Melanocyte of skin (primary cell): ENCODE measurements at places on chromosomes 1 and 21. TPM values are rescaled to one million over a fixed set of nuclear protein-coding genes. Genes with fewer than 3 reads are reported as not detected.

ERVH48-1 gene
- total RNA-seq: not detected in 2 replicates

PROK1 gene
- total RNA-seq: not detected in 2 replicates

RIMKLA gene
- under 0.01 TPM in 2 replicates for total RNA-seq

ADORA1 gene
- not detected in 2 replicates for total RNA-seq

CFAP107 gene
- total RNA-seq: not detected in 2 replicates

EXTL1 gene
- 3.4 and 22.9 TPM in 2 replicates for total RNA-seq

GBP1 gene
- 54.9 and 102 TPM in 2 replicates for total RNA-seq

C1orf56 gene
- 2.3 and 4.3 TPM in 2 replicates for total RNA-seq

ENTREP3 gene
- total RNA-seq: 7.7 and 8.5 TPM in 2 replicates

IRF6 gene
- total RNA-seq: 1.7 and 5.5 TPM in 2 replicates

OR6K6 gene
- not detected in 2 replicates for total RNA-seq

CCDC30 gene
- 0.69 and 2.2 TPM in 2 replicates for total RNA-seq
